ENCODE measurements at places on chromosomes 3 and 15.

DNA sequence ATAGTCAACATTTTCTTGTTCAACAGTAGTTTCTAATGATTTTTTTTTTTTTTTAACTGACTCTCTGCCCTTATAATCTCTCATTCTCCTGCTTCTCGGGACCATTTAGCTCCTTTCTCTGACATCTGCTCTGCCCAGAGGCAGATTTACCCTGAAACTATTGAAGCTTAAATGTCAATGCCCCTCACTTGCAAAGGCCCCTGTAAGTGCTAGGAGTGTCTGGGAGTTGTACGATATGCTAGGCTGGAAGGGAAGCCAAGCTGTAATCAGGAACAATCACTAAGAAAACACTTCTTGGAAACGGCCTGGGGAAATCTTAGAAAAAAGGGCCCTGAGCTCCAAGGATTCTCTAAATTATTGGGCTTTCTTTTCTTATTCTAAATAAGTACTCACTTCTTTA is 5.8 kb upstream of the PLOD2 start:
- DNase-seq, result no peak

- no peak for DNase-seq
Observed at GRCh38 chr3:83890763-83891135, 1068.0 kb upstream of the CADM2 start.

DNA sequence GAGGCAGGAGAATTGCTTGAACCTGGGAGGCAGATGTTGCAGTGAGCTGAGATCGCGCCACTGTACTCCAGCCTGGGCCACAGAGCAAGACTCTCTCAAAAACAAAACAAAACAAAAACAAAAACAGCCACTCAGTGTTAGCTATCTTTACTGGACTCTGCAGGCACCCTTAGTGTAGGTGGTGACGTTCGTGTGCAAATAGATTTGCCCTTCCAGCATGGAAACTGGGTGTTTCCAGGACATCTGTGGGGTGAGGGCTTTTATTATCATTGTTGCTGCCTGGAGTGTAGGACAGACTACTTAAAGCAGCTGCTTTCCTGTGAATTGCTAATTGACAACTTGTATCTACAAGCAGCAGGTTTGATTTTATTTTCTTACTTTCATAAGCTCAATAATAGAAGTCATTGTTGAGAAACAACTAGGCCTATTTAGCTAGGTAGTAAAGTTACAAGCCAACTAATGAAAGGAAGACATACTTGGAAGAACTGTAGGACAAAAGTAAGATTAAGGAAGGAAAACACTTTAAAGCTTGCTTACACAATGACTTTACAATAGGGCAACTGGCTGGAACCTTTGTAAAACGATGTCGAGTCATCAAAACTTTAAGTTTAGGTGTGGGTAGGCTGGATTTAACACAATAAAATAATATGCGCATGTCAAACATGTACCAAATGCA is 25.4 kb upstream of the SPPL2A start:
- no peak for DNase-seq

DNA sequence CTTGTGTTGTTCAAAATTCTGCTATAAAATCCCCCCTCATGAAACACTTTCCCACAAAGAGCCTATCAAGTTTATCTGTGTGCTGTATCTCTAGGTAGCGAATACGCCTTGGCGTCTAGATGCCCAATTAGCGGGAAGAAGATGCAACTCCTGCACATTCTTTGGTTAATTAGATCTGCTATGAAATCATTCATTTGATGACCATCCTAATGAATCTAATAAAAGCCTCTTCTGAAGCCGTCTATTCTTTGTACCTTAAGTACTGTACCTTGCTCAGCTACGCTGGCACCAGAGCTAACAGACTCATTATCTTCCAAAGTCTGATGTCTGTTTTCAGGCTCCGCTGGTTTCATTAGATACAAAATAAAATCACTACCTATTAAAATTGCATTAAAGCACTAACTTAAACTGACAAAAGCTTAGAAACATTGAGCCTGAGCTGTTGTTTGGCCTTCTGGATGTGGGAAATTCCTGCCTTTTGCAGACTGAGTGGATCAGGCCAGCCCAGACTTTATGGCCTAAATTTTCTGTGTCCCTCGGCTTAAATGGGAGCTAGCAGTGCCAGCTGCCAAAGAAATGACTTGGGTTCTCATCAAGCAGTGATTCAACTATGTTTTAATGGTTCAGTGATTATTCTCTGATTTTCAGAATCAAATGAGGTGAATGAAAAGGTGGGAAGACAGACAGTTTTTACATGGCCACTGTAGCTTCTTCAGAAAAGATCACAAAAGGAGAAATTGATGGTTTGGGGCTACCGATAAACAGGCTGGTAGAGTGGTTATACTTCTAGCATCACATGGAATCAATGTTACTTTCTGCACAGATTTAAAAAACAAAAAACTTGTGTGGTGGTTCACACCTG is 28.4 kb upstream of the CHST2 start:
- DNase-seq, result no peak

GRCh38 chr15:71124937-71125790 is 9.9 kb downstream of the THSD4 start:
- DNase-seq, result no peak

GRCh38 chr3:73419179-73419803 is 205.4 kb downstream of the PDZRN3 start:
- DNase-seq, result peak; percentile 42

DNA sequence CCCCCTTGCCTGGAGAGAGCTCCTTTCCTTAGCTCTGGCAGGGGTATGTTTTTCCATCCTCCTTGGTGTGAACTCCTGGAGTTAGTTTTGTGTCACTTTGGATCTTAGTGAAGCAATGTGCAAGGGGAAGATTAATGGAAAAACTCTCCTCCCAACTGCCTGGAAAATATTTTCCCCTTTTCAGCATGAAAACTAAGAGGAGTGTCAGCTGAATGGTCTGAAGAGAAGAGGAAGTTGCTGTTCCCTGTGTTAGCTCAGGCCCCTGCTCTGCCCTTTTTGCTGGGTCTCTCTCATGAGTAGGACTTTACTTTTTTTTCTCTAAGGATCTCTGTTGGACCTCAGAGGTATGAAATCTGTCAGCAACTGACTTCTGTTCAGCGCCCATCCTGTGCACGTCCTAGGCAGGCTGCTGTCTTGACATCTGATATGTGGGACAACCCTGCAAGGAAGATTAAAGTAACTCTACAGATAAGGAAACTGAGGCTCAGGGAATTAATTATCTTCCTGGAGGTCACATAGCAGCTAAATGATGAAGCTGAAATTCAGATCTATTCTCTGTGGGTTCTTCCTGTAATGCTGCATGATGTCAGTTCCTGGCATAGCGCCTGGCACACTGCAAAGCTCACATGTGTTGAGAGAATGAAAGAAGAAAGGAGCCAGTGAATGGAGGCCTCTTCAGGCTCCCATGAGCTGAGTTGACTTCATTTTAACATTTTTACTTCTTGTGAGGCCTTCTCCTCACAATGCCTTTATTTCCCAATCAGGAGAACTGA is 109.7 kb upstream of the GALNT15 start:
- no peak for DNase-seq

DNA sequence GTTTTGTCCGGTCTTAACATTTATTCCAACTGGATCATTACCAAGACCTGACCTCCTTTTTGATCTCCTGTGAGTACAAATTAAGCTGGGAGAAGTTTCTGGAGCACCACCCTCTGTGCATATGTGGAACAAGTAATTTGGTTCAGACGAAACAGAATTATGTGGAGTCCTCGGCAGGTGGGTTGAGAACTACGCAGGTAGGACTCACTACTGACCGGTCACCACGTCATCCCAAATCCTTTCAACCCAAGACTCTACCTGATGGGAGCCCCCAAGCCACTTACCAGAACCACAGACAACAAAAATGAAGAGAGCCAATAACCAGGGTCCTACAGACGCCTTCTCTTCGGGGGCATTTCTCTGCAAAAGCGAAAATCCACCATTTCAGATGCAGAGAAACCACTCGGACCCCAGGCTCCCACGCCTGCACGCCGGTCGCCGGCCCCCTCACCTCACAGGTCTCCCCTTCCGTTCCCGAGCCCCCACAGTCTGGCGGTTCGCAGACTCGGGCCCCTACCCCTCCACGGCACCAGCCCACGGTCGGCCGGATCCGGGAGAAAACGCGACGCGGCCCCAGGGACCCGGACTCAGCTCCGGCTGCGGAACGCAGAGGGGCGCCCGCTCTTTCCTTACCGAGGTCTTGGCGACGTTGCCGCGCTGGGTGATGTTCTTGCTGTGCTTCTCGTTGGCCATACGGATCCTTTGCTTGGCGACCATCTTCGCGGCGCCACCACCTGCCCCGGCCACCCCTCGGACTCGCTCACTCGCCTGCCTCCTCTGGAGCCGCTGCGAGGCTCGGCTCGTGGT is 674 bp downstream of the SERP1 start:
- peak; percentile 34 for DNase-seq

- DNase-seq, result no peak
Observed at GRCh38 chr3:19272296-19272695, 124.0 kb downstream of the KCNH8 start.

DNA sequence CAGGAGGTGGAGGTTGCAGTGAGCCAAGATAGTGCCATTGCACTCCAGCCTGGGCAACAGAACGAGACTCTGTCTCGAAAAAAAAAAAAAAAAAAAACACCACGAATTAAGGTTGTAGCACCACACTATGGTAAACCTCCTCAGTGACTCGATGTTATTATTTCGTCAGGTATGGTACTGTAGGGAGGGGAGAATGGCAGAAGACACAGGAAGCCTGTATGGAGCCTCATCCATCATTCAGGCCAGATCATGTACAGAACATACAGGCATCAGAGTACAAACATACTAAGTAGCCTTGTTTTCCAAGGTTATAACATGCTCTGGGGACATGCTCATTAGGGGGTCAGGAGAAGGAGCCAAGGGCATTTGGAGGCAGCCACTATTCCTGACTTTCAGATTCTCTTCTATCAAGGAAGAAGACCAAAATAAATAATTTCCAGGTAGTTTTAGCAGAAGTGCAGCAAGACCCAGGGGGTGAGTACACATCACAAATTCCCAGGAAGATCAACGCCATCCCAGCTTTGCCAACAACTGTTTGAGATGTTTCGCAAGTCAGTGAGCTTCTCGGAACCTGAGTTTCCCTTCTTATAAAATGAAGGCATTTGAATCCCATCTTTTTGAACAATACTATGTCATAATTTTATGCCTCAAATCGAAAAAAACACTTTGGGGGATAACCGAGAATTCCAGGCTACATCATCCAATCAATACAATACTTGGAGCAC is 79.8 kb downstream of the FOXP1 start:
- DNase-seq, result no peak

DNA sequence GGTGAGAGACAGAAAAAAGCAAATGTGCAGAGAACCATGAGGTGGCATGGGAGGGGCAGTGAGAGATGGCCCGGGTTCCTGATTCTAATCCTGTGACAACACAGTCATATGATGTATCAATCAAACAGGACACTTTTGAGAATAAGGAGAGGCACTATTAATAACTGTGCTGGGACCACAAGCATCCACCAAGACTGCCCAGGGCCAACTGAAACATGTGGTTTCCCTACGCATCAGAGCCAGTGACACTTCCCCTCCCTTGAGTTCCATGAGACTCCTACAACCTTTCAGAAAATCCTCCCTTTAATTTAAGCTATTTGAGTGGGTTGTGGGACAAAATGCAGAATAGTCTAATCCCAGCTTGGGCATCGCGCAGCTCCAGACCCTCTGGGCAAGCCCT is 17.4 kb downstream of the SH3BP5 start:
- DNase-seq, result no peak

GRCh38 chr15:67157521-67158252 is 92.3 kb downstream of the SMAD3 start:
- DNase-seq, result no peak

GRCh38 chr3:10479311-10479710 is 26.1 kb downstream of the ATP2B2 start:
- no peak for DNase-seq

GRCh38 chr3:160205606-160206005 is 19.6 kb upstream of the C3orf80 start:
- no peak for DNase-seq

DNA sequence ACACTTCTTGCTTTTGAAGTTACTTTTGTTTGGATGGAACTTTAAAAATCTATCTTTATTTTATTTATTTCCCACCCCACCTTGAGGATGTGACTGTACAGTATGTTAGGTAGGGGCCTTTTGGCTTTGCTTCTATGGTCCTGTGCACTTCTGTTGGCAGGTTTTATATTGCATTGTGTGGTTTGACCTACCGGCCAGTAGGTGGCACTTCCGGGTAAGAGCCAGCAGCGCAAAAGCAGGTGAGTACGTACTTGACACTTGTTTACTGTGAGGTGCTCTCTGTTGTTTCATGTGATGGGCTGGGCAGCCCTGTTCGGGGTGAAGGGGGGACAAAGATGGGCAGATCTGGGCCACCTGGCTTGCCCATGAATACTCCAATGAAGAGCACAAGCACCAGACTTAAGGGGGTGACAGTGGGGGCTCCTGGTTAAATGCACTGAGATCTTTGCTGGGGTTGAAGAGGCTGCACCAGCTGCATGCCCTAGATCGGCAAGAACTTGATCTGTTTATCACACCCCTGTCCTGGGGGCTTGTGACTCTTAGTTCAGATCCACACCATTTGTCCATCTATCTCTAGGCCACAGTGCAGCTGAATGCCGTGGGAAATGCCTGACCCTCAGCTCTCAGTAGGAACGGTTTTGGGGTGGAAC is 131.6 kb downstream of the NLGN1 start:
- peak; percentile 39 for DNase-seq

DNA sequence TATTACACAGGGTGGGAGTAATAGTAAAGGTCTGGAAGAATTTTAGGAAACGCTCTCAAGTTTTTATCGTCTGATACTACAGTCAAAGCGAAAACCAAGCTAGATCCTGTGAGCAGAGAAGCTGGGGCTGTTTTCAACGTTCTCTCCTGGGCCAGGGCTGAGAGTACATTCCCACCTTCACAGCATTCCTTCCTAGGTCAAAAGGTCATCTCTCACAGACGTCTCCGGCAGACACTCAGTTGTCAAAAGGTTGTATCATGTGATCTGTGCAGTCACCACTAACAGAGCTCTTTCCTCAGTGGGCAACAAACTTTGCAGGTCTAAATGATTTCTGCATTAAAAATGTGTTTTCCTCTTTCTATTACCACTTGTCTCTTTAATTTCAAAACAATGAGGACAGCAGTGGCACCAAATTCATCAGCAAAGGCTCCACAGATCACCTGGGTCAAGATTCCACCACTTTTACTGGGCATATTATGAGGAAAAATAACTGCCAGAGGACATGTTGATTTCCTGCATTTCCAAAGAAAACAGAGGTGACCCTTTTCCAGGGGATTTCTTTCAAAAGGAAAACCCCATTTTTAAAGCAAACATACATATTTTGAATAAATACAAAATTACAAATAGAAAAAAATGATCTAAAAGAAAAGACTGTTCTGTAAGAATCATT is 41.9 kb downstream of the MEIS2 start:
- no peak for DNase-seq

DNA sequence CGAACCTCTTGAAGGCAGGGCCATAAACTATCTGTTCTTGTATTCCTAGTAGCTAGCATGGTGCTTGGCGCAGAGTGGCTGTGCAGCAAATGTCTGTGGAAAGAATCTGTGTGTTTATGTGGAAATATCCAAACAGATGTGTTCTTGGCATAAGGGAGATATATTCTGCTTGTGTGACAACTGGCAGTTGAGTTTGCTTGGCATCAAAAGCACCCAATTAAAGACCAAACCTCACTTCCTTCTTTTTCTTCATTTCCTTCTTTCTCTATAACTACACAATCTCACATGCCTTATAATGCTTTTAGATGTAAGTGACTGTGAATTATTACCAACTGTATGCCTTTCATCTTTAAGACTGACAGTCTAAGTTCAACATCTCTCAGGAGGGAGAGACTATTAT is 296.5 kb downstream of the SLC9A9 start:
- DNase-seq, result no peak

- no peak for DNase-seq
Observed at GRCh38 chr3:24828551-24828950, 333.9 kb upstream of the THRB start.
